Inflammatory macrophage (primary cell): ENCODE measurements at places on chromosomes 12 and 14.
A peak's percentile ranks its signal among the peaks of the same experiment; 100 is the strongest.

GRCh38 chr12:22481547-22482104 is 62.7 kb downstream of the C2CD5 start:
- no peak for DNase-seq

- no peak for DNase-seq
Measured at GRCh38 chr14:48580692-48581091, 905.3 kb upstream of the MDGA2 start.

- no peak for DNase-seq
Measured at GRCh38 chr12:104510145-104510872, 53.6 kb downstream of the CHST11 start.

DNA sequence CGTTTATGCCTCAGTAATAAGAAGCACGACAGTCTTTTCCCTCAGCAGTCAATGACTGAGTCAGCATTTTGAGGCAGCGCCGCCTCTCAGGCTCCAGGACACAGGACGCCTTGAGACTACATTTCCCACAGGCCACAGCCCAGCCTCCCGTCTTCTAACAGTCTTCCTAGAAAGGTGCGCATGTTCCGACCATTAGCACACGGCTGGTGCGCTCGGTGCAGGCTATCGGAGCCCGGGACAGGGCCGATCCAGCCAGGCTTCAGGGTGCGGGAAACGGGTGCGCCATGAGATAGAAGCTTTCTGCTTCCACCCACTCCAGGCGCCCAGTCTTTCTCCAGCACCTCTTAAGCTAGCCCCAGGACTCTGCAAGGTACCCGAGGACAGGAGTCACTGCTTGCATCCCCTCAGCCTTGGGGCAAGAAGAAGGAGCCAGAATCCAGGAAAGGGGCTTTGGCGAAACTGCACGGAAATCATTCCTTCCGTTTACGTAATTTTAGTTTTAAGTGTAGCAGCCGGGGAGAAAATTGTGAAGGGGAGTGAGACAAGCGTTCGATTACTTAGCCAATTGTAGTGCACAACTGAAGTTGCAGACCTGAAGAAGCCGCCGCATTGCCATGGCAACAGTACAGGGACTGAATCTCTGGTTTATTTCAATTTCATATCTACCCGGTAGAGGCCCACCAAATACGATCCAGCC is 54.0 kb downstream of the ZNF641 start:
- DNase-seq = peak; percentile 72

DNA sequence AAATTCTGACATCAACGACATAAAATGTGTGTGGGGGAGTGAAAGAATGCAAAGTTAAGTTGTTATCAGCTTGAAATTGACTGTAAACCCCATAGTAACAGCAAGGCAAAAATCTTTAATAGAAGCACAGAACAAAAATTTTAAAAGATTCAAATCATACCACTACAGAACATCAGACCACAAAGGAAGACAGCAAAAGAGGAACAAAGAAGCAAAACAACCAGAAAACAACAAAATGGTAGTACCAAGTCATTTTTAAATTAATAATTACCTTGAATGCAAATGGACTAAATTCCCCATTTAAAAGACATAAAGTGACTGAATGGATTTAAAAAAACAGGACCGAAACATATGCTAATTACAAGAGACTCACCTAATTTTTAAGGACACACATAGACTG is 31.3 kb downstream of the A2M start:
- no peak for DNase-seq

- DNase-seq = no peak
Measured at GRCh38 chr14:31400031-31400638, 20.2 kb downstream of the HEATR5A start.

- DNase-seq = no peak
Measured at GRCh38 chr12:43815416-43815815, 9.3 kb upstream of the TWF1 start.

DNA sequence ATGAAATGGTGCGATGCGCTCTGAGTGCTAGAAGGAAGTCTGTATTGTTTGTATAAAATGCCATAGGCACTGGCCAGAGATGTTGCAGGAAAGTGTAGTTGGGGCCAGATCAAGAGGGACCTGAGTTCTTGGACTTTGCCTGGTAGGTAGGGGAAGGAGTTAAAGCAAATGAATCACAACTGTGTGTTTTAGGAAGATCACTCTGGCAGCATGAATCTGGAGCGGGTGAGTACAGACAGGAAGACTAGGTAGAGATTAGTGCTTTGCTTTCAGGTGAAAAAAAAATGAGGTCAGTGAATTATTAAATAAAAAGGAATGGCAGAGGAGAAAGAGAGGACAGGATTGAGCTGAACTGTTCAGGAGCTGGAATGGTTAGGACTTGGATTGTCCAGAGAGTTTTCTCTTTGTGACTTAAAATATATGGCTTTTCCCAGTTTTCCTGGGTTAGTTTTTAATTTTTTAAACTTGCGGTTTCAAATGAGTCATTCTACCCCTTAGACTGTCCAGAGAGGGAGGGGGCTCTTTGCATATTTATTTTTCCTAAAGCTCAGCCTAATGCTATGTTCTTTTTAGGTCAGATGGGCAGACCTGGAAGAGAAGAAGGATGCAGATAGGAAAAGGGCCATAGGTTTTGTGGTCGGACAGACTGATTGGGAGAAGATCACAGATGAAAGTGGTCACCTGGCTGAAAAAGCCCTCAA is 41.1 kb downstream of the PROX2 start:
- DNase-seq = no peak

DNA sequence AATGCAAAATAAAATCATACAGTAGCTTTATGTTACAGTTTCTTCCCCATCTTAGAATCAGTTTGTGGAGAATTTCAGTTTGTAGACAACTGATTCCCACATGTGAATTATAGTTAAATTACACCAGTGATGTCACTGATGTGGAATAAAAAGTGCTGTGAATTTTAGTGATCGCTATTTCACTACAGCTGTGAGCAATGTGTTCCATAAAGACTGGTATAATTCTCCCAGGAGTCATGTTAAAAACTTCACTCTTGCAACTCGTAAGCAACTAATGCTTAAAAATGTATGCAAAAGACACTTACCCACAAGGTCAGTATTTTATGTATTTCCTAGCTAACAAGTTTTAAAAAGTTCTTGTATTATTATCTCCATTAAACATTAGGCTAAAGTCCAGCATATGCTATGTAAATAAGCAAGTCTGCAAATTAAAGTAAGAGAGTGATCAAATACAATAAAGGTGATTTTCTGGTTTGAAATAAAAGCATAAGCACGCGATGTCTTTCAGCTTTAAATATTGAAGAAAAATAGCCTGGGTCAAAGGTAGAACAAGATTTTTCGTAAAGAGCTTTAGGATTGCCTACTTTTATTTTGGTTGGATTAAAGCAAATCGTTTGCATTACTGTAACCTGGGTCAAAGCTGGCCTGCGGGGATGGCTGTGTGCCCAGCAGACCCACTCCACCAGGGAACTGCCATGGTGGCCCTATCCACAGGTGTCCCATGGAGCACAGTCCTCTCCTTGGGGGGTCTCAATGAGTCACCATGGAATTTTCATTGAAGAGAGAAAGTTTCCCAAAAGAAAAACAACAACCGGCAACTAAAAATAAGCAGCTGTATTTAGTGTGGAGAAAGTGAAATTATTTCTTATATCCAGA is 12.7 kb upstream of the LRIG3 start:
- DNase-seq = no peak

- no peak for DNase-seq
Measured at GRCh38 chr12:119681728-119682638, 14.1 kb downstream of the PRKAB1 start.

- no peak for DNase-seq
Measured at GRCh38 chr14:78074561-78074960, 95.6 kb upstream of the NRXN3 start.

DNA sequence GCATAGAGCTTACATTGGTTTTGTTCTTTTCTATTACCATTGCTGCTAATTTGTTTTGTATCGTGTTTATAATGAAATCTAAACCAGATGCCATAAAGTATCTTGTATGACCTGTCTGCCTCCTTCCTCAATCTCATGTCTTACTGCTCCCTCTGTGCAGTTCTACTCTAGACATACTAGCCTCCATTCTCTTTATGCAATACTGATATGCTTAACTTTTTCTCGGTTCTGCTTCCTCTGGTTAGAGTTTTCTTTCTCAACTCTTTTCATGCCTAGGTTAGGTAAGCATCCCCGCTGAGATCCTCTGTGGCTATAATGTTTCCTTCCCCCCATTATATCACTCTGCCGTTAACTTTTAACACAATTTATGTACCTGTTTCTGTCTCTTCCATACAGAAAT is 852.3 kb downstream of the TRHDE start:
- no peak for DNase-seq

DNA sequence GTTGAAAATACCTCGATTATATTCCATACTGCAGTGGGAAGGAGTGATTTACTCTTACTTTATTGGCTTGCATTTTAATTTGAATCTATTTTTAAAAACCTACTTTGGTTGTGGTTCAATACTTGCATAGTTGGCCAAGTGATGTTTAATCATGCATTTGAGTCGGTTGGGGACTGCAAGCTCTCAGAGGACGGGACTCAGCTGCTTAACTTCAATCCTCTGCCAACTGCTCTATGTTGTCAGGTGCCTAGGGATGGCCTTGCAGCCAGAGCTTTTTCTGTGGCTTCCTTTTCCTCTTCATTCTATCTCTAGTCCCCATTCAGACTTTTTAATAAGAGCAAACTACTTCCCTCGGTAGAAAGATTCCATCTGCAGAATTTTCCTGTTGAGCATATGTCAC is 53.4 kb upstream of the KRR1 start:
- no peak for DNase-seq

- DNase-seq = no peak
Measured at GRCh38 chr12:65668981-65669695, 155.1 kb upstream of the HMGA2 start.

- peak; percentile 48 for DNase-seq
Measured at GRCh38 chr14:67490196-67490595, 1.7 kb upstream of the TMEM229B start.

GRCh38 chr12:9367201-9367600 is 159.0 kb upstream of the PZP start:
- peak; percentile 86 for DNase-seq

DNA sequence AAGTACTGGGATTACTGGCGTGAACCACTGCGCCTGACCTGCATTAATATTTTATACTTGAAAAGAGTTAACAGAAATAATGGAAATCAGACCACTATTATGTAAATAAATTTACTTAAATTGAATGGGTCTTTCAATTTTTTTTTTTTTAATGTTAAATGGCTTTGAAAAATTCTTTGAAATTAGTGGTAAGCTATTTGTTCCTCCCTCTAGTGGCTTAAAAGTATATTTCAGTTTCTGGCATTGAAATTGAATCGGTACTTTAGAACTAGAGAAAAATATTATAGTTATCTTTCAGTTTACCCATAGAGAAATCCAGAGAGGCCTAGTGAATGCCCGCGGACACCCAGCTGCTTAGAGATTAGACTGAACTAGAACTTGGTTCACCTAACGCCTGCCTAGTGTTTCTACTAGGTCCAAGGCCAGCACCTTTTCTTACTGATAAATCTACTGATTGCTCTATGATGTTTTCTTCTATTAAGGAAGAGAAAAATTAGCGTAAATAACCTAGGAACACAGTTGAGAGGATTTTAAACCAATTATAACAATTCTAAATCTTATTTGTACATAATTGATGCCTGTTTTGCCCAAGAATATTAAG is 106.5 kb downstream of the EML1 start:
- DNase-seq = no peak

- no peak for DNase-seq
Measured at GRCh38 chr14:61140872-61141271, 140.3 kb downstream of the TMEM30B start.

GRCh38 chr12:118353721-118354120 is 19.0 kb downstream of the TAOK3 start:
- DNase-seq = no peak

DNA sequence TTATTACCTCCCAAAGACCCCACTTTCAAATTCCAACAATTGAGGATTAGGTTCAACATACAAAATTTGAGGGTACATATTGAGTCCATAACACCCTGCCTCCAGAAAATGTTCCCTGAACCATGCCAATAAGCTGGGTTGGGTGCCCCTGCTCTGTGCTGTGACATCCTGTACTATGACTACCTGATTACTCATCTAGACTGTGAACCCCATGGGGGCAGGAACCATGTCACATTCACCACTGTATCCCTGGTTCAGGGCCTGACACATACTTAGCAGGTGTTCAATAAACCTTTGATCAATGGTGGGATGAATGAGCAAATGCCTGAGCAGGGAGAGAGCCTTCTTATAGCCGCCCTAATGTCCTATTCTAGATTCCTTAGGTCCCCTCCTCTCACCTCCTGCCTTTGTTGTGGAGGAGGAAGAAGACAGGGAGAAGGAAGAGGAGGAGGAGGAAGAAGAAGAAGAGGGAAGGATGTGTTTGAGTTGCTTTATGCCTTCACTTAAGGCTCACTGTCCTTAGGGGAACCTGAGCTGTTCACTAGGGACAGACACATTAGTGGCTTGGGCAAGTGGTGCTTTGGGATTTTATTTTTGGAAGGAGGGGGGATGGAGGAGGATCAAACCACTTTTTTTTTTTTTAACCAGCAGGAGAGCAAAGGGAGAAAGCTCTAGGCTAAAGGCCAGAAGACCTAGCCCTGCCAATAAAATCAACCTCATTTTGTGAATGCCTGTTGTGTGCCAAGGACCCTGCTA is 21.3 kb downstream of the GPR68 start:
- DNase-seq = no peak

DNA sequence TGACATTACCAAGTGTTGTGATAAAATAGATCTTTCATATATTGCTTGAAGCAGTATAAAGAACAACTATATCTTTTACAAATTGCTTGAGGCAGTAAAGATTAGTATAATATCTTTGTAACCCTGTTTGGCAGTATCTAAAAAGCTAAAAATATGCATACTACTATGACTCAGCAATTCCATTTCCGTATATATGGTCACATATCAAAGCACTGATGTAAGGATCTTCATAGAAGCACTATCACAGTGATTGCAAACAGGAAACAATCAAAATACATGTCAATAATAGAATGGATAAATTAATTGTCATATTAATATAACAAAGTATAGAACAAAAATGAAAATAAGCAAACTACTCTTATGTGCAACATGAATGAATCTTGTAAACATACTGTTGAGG is 158.4 kb upstream of the IGF1 start:
- DNase-seq = no peak

- DNase-seq = peak; percentile 48
Measured at GRCh38 chr12:48973941-48974673, 2.6 kb upstream of the WNT10B start.

- peak; percentile 91 for DNase-seq
Measured at GRCh38 chr12:121287267-121287954, 9.1 kb downstream of the CAMKK2 start.

GRCh38 chr12:88431246-88431645 is 149.0 kb downstream of the KITLG start:
- no peak for DNase-seq

DNA sequence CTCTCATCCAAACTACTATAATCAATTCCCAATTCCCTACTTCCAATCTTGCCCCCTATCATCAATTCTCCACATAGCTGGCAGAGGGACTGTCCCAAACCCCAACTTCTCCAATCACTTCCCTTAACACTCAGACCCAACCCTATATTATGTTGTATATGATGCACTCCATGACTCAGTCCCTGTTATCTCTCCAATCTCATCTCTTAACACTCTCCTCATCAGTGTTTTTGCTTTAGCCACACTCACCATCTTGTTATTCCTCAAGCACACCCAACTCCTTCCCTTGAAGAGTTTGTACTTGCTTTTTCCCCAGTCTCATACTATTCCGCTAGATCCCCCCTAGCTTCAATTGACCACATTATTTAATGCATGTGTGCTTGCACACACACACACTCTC is 4.9 kb downstream of the RHOJ start:
- DNase-seq = no peak

GRCh38 chr12:81159856-81160255 is 82.0 kb downstream of the ACSS3 start:
- no peak for DNase-seq

- no peak for DNase-seq
Measured at GRCh38 chr12:51784688-51785087, 63.8 kb downstream of the FIGNL2 start.
